ENCODE measurements at places on chromosomes 16 and 17.

DNA sequence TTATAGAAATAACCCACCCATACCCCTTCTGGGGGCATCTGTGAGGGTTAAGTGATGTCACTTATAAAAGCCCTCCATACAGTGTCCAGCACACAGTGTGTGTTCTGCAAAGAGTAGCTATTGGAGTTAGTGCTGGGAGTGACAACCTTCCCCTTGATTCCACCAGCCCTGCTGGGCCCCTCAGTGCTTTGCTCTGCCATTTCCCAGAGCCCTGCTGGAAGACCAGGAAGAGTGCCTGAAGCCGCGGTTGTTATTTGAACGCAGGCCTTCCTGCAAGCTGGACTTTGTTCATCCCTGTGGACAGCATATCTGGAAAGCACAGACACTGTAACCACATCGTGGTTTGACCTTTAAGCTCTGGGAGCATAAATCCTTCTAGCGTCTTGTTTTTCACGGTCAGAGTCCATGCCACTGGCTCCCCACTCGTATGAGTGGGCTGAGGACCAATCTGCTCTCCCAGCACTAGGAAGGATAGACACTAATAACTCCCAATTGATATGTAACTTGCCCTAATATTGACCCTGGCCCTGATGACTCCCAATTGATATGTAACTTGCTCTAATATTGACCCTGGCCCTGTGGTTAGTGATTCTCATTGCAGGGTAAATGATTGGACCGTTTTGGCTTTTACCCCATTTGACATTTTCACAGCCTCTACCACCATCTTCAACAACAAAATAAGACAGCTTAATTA lies 297.1 kb upstream of the MAF start:
- no peak for DNase-seq

DNA sequence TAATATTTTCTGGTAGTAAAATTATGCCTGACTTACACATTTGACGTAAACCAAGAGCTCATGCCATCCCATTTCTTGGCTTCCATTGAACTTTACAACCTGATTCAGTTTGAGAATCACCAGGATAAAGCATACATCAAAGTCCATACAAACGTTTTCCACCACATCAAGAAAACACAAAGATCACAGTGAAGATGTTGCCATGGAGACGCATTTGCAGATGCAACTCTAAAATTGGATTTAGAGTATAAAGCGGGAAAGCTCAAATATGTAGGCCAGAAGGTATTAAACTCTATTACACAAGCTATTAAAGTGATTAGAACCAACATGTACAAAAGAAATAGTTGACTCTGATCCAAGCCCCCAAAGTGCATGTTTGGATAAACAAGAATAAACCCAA lies 10.4 kb downstream of the C16orf46 start:
- no peak for DNase-seq

DNA sequence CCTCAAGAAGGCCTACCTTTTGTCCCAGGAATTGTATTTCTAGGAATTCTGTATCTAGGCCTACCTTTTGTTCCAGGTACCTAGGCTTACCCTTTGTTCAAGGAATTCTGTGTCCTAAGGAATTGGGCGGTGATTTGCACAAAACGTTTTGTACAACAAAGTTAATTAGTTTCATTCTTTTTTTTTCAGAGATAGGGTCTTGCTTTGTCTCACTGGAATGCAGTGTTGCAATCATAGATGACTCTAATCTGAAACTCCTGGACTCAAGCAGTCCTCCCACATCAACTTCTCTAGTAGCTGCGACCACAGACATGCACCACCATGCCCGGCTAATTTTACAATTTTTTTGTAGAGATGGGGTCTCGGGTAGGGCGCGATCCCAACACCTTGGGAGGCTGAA lies 7.0 kb downstream of the CDR2L start:
- DNase-seq: no peak

- DNase-seq: no peak
Measured at GRCh38 chr16:4852221-4852872, 5.1 kb downstream of the UBN1 start.

DNA sequence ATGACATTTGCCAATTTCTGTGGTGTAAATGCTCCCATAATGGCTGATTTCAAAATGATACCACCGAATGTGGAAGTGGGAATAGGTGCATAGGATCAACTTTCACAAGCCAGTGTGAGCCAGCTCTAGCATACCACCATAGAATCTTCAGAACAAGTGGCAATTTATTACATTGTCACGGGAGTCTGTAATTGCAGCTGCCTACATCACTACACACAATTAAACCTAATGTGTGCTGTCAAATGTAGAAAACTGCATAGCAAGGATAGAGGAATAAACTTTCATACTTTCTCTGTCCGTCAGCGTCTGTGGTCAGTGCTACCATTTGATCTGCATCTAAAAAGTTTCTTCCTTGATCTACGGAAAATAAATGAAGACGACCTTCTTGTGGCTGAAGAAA lies 417.8 kb upstream of the TOM1L1 start:
- no peak for DNase-seq
